ENCODE measurements at places on chromosomes 4 and X.

GRCh38 chr4:15417233-15417660, 10.6 kb upstream of the C1QTNF7 start:
- DNase-seq: no peak

DNA sequence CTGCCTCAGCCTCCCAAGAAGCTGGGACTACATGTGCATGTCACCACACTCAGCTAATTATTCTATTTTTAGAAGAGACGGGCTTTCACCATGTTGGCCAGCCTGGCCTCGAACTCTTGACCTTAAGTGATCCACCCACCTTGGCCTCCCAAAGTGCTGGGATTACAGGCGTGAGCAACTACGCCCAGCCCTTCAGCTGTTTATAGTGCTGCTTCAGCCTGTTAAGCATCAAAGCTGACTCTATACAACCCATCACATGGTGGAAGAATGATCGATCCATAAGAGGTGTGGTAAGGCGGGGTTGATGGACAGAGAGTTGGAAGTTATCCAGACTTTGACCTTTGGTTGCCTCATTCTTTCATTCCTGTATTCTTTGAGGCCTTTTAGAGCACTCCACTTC, 56.2 kb upstream of the RAPGEF2 start:
- DNase-seq: no peak

DNA sequence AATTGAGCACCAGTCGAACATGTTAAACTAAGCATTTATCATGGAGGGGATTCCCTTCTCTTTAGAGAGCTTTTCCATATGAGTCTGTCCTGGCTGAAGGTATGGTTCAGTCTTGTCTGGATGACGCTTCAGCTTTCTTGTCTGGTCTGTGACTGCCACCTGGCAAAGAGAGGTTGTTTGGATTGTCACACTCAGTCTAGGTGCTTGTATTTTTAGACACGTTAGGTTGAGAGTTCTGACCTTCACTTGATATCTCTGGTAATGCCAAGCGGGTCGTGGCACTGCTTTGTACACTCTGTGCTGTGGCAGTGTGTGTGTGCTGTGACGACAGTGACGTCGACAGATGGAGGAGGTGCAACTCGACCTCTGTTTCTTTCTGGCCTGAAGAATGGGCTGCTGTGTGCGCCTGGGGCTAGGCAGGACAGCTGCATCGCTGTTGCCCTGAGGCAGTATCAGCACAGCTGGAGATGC, 12.6 kb downstream of the NOCT start:
- peak; percentile 54 for DNase-seq

DNA sequence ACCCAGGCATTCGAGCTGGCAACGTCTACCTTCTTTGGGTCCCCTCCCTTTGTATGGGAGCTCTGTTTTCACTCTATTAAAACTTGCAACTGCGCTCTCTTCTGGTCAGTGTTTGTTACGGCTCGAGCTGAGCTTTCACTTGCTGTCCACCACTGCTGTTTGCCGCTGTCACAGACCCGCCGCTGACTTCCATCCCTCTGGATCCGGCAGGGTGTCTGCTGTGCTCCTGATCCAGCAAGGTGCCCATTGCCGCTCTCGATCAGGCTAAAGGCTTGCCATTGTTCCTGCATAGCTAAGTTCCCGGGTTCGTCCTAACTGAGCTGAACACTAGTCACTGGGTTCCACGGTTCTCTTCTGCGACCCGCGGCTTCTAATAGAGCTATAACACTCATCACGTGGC, 183.5 kb upstream of the GALNTL6 start:
- DNase-seq: no peak

- DNase-seq: peak; percentile 3
Observed at GRCh38 chrX:110462957-110463356, 104.3 kb downstream of the RTL9 start.

DNA sequence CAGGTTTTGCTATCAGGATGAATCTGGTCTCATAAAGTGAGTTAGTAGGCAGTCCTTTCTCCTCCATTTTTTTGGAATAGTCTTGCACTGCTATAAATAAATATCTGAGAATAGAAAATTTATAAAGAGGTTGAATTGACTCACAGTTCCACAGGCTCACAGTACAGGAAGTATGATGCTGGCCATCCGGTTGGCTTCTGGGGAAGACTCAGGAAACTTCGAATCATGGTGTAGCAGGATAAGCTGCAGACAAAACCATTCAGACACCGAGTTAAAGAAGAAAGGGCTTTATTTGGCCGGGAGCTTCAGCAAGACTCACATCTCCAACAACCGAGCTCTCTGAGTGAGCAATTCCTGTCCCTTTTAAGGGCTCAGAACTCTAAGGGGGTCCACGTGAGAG, 348.2 kb downstream of the KCTD8 start:
- DNase-seq: no peak

GRCh38 chr4:101262683-101263082, 84.6 kb downstream of the PPP3CA start:
- DNase-seq: no peak

DNA sequence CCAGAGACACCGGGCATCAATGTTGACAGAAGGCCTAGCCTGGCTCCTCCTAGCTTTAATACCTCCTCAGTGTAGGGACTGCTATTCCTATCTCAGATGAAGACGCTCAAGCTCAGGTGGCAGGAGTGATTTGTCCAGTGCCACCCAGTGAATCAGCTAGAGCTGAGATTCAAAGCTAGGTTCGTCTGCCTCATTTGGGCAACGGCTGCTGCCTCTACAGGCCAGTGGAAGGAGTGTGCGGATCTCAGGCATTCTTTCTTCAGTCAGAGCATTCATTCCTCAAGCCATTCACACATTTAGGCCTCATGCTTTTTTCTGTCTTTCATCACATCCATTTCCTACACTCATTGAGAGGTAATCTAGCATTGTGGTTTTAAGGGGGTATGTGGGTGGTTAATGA, 7.3 kb downstream of the TSR2 start:
- DNase-seq: peak; percentile 69

DNA sequence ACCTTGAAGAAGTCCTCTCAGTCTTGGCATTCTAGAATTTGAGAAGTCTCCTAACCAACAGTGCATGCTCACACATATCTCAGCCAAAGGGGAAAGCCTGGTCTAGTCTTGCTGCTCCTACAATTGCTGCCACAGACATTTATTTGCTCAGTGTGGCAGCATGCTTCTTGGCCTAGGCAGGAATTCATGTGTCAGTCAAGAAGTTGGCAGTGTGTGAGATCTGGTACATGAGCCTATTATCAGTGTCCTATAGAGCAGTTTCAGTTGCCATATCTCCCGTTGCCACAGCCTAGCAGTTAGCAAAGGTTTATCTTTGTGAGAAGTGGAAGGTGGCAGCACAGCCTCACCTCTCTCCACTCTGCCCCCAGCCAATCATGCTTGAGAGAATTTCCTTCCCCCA, 176.9 kb upstream of the ARHGEF9 start:
- no peak for DNase-seq

Measured in osteoblast (primary cell).